ENCODE measurements at places on chromosomes 3 and 15.

DNA sequence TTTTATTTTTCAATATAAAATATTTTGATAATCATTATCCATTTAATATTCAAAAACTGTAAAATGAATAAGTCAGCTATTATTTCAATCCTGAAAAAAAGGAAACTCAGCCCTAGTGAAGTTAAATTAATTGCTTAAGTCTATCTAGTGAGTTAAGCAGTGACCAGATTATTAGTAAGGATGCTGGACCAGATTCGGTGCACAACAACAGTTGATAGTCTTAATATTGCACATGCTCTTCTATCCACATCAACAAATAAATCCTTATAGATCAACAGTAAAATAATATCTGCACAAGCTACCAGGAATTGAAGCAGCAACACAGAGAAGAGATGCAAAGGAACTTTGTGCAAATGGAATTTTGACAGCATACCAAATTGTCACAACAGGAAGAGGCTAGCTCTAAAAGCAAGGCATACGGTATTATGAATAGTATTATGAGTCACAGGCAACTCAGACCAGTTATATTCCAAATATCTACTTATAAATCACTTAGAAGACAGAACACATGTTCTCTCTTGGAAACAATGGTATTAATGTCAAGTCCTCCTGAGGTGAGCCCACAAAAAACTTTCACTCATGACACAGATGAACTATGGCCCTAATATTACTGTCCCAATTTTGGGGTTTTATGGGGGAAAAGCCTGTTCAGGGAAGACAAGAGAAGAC is 24.9 kb downstream of the VPS13C start:
- DNase-seq = no peak

GRCh38 chr15:63232943-63233342 is 43.5 kb downstream of the RAB8B start:
- DNase-seq = no peak

GRCh38 chr15:51104512-51104911 is 9.8 kb upstream of the TNFAIP8L3 start:
- DNase-seq = no peak

DNA sequence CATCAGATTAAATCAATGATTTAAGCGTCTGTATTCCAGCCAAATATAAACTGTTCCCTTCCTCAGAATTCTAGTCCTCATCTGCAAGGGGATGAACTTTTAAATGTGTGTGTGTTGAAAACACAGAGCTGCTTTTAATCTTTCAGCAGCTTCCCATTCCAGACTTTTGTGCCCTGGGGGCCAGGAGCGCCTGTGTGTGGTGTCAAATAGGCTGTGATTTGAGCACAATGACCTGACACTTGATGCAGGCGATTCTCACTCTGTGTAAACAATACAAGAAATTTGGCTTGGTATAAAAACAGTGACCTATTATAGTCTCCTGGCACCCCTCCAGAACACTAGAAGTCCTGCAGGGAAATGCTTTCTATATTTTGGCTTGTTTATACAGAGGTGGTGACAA is 274.6 kb upstream of the ROPN1 start:
- DNase-seq = peak; percentile 42

DNA sequence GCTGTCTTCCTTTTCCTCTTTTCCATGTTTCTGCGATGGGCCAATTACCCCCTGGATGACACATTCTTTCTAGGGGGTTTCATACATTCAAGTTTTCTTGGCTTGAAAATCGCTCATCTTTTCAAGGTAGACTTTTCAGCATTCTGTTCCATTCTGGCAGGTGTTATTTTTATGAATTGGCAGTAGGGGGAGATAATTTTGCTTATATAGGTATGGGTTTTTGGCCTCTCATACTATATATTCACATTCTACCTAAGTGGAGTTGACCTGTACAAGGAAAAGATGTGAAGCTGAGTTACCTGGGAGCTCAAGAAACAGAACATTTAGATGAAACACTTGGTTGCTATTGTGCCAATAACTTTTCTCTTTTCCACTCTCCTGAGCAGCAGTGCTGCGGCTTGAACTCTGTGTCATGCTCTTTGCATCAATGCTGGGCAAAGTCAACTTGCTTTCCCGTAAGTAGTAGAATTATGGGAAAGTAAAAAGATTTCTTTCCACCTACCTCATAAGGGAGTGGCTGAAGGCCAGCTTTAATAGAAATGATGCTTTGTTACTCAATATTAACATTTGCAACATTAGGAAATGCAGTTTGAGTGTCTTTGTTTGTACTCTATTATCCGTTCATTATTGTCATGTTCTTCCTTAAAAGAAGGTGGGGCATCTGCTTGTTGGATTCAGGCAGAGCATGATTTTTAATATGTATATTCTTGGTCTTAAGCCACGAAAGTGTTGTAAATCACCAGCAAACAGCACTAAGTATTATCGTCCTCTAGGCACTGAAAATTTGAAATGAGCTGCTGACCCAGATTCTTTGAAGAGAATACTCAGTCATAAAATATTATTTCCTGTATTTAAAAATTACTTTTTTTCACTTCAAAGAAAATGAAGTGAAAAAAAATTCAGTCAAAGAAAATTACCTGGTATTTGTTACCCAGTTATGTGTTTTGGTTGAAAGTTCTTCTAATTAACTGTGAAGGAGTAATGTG is 27.7 kb upstream of the MFSD1 start:
- no peak for DNase-seq

- no peak for DNase-seq
Observed at GRCh38 chr3:143236226-143236964, 116.8 kb downstream of the CHST2 start.

DNA sequence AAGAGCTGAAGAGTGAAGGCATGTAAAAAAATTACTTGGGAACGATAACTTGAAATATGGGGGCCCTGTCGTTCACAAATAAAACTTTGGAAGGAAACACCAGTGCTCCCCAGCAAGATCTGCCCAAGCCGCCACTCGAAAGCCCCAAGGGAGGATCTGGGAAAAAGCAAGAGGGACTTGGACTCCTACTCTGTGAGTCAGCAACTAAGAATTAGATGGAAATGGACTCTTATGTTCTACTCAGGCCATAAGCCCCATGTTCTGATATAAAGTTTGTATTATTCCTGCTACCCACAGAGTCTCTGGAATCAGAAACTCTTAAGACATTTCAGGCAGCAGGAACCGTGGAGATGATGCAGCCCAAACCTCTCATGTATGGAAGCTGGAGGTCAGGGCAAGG is 75.7 kb downstream of the ITGB5 start:
- no peak for DNase-seq

- DNase-seq = no peak
Observed at GRCh38 chr3:53109891-53110771, 20.1 kb downstream of the RFT1 start.

DNA sequence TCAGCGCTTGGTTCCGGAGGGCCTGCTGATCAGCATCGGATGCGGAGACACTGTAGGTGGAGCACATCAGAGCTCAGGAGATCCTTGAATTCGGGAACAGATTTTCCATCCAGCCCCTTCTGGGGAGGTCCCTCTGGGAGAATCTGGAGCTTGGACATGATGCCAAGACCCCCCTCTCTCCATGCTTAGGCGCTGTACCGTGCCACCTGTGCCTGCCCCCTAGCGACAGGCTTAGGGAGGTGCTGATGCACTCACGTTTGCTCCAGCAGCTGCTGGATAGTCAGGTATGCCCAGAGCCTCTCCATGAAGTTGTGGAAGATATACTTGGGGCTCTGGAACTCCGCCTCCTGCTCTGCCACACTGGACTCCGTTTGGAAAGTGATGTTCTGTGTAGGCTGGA is 9.7 kb downstream of the ITIH4 start:
- peak; percentile 35 for DNase-seq

DNA sequence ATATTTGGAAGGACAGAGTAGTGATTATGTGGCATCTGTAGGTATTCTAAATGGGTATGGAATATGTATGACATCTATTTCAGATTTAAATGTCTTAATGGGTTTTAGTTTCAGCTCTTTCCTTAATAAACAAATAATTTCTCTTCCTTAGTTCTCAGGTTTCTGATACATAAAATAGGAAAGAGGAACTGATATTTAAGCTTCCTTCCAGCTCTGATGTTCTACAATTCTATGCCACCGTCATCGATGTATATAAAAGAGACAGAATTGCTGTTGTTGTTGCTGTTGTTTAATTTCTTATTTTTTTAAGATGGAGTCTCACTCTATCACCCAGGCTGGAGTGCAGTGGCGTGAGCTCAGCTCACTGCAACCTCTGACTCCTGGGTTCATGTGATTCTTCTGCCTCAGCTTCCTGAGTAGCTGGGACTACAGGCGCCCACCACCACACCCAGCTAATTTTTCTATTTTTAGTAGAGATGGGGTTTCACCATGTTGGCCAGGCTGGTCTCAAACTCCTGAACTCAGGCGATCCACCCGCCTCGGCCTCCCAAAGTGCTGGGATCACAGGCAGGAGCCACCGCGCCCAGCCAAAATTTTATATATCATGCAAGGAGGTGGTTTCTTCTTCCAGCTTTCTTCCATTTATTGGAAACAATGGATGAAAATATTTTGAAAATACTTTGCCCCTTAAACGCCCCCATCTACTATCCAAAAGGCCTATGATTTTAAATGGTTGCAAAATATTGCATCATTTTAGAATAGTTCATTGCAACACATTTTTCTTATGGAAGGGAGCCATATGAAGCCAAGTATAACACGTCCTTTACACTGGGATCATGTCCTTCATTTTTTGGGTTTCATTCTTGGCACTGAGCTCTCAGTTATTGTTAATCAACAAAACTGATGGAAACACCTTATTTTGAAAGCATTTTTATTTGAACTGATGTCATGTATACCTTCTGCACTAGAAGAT is 13.9 kb upstream of the C15orf61 start:
- DNase-seq = no peak

DNA sequence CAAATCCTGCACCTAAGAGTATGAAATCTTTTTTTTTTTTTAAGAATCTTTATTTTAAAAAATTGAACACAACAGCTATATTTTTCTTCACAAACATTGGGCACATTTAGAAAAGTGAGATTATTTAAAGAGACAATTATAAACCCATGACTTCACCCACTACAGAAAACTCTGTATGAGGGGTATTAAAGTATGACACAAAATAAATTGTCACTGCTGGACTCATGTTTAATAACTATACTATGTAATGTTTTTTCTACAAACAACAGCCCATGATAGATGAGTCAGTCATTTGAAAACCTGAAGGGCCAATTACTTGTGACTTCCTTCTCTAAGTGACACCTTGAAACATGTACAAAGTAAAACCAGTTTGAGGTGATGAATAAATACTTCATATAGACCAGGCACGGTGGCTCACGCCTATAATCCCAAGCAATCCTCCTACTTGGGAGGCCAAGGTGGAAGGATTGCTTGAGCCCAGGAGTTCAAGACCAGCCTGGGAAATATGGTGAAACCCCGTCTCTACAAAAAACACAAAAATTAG is 36.0 kb downstream of the AQR start:
- no peak for DNase-seq

- DNase-seq = no peak
Observed at GRCh38 chr15:73989001-73989798, 2.9 kb downstream of the STOML1 start.

DNA sequence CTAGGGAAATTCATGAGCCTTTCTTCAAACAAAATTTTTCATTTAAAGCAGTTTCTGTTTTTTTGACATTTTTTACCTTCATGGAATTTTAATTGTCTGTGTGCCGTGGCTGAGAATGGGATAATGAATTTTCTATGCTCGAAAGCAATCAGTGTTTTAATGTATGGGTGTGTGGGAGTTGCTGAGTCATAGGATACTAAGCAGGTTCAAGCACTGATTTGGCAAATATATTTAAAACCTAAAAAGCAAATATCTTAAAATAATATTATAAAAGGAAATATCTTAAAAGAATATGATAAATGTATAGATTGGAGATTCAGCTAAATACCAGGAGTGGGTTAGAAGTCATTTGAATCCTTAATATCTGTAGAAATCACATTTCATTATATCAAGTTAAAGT is 173.6 kb upstream of the LRRFIP2 start:
- no peak for DNase-seq

- DNase-seq = no peak
Observed at GRCh38 chr3:120764206-120764605, 21.7 kb downstream of the GTF2E1 start.

DNA sequence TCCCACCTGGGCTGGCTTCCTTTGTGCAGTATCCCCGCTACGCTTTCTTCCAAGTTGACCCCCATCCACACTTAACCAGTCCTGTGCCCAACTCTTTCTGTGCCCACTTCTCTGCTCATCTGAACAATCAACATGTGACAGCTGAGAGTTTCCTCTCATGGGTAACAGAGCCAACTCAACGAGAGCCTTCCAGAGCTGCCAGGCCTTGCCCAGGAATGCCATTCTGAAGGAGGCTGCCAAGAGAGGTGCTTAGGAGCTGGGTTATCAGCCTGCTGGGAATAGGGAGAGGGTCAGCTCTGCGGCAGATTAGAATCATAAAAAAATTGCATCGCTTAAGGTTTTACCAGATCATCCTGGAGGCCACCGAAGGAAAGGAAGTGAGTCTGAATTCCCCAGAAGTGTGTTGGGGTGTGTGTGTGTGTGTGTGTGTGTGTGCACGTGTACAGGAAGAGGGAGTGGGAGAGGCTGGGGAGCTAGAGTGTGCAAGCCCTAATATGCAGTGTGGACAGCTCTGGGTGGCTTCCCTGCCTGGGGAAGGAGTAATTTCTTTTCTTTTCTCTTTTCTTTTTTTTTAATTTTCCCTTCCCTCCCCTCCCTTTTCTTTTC is 66.7 kb downstream of the ITGA11 start:
- DNase-seq = no peak

DNA sequence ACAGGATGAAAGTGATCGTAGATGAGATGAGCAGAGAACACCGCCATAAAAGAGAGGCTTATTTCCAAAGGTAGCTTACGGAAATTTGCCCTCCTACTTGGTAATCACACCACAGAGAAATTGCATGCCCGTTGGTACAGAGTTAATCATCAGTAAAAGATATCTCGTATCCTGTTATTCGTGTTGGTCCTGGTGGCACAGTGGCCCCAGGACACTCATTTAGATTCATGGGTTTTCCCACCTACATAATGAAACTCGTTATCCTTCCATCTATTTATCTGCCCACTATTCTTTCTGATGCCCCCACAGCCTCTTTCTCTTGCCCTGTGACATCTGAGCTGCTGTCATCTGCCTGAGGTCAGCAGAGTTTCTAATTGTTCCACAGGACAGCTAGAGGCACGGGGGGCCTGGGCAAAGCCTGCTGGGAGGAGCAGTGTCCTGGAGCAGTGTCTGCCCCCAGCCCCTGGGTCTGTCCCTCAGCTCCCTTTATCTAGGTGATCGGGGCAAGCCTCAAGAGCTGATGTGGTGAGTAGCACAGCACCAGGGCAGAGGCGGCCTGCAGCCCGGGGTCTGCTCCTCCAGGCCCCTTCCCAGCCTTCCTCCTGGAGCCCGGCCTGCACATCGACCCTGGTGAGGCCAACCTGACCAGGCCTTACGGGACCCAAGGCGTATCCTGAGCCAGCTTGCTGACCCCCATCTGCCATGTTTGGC is 42.2 kb downstream of the PXYLP1 start:
- DNase-seq = no peak

DNA sequence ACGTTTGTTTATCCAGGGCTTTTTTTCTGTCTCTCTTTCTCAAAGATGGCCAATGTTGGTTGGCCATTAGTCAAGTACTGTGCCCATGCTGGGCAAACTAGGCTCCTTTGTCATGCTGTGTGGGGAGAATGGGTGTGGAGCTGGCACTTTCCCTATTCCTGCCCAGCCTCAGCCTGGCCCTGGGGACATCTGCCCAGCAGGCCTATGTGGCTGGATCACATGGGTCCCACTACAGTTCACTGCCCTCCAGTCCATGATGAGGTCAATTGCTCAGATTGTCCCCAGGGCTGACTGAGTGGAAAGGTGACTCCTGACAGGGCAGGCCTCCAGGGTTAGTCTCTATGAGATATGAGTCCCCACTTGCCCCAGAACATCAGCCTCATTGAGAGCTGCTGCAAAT is 54.4 kb upstream of the HERC1 start:
- no peak for DNase-seq

All from retina (tissue), 1 donor.